K562 (cell line): ENCODE measurements at places on chromosomes 7 and 10. TPM values are rescaled to one million over a fixed set of nuclear protein-coding genes. Genes with fewer than 3 reads are reported as not detected.

GRCh38 chr7:7108931-7109330, 73.4 kb upstream of the C1GALT1 start:
- DNase-seq, result no peak

- no peak for DNase-seq
Observed at GRCh38 chr10:110916554-110917346, 2.2 kb downstream of the BBIP1 start.

GRCh38 chr7:303884-304573, 14.1 kb downstream of the FOXL3 start:
- DNase-seq, result no peak

DNA sequence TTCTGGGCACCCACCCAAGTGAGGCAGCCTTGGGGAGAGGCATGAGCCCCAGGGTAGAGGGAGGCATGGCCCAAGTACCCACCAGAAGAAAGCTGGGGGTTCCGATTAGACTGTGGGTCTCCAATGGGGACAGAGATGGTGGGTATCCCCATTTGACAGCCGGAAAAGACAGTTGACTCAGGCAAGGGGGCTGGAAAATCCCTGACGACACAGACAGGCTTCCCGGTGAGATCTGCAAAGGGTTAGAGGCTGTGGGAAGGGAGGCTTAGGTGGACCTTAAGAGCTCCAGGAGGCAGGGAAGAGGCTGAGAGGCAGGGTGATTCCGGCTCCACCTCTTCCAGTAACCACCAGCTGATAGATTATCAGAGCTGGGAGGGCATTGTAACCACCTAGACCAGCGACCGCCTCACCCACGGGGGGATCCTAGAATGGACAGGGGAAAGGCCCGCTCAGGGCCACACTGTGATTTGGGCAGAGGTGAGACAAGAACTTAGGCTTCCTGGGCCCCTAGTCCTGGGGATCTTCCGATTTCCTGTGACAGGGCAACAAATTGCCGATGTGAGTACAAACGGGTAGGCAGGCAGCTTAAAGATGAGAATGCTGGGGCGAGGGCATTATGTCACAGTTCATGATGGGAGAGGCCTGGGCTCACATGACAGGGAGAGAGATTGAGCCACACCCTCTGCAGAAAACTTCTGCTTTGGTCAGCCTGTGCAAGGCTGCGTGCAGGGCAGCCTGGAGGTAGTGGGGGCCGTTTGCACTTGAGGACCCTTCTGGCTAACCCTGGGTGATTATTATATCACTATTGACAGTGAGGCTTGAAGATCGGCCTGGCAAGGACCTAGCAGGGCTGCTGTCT, 5.4 kb downstream of the TBATA start:
- DNase-seq, result peak; percentile 50

GRCh38 chr7:101094791-101095375, 9.6 kb downstream of the TRIM56 start:
- DNase-seq, result peak; percentile 88

The PLAU gene
- 2.6 and 4.2 TPM in 2 replicates for polyA plus RNA-seq

The C10orf53 gene
- polyA plus RNA-seq, result not detected in 2 replicates

The CYP2E1 gene
- 0.45 TPM in 1 of 2 replicates, not detected in the other for polyA plus RNA-seq

The GNGT1 gene
- 0.65 TPM in 1 of 2 replicates, not detected in the other for polyA plus RNA-seq
